GM03348 (cell line): ENCODE measurements at places on chromosomes 1 and 21.

GRCh38 chr1:53653200-53653575 lies 85.8 kb downstream of the GLIS1 start:
- DNase-seq: no peak

DNA sequence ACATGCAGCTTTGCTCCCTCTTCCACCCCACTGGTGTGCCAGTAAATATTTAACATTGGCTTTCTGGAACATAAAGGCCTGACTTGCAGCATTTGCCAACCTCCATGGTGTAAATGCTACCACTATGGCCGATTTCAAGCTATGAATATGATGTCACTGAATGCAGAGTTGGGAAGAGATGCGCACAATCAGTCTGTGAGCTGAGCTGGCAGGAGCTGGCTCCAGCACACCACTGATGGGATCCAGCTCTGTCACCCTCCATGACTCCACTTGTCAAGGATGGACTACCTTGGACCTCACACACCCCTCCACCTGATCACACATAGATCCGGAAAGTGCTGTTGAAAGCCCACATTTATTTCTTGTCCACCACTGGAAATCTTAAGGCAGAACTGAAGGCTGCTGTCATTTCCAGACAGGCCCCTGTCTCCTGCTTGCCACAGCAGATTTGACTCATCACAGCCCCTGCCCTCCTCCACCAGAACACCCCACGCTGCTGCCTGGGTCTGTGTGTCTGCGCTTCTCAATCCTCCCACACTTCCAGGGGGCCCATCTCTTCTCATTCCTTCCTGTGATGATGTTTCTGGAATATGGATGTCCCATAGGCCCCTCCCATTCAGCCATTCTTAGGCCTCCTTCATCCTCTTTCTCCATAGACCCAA lies 82.2 kb upstream of the BCAR3 start:
- DNase-seq: no peak

GRCh38 chr1:97464305-97464704 lies 456.5 kb downstream of the DPYD start:
- DNase-seq: no peak

GRCh38 chr1:205325334-205325884 lies 3.9 kb upstream of the NUAK2 start:
- peak; percentile 83 for DNase-seq

- no peak for DNase-seq
Observed at GRCh38 chr1:238088560-238089290, 198.0 kb upstream of the ZP4 start.

GRCh38 chr1:60068393-60069045 lies 5.1 kb downstream of the C1orf87 start:
- peak; percentile 56 for DNase-seq

DNA sequence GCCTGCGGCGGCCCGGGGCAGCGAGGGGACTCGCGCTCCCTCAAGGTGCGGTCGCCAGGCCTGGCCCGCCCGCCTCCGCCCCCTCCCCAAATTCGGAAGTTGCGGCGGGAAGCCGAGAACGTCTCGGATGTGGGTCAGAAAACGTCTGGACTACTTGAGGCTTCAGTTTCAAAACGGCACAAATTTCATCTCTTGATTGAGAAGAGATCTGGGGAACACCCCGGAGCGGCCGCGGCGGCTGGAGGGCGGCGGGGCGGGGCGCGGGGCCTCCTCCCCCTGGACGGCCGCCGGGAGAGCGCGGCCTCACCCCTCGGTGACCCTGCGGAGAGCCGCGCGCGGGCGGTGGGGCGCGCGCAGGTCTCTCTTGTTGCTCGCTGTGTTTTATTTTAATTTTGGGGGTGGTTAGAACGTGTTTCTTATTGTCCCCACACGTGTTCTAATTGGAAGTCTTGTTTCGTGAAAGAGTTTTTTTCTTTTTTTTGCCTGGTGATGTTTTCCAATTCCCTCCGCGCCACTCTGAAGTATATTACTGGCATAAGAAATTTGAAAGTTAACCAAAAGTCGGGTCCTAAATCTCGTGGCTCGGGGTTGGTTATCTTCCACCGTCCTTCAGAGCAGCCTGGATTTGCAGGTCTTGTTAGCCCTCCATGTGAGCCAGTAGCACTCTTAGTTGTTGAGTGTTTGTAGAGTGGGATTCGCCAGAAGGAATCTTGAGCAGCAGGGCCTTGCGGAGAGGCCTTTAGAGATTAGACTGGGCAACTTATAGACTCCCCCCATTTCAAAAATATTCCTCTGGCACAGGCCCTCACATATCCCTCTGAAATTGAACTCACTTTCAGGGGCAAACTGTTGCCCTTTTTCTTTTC lies 749 bp downstream of the PCBP3 start:
- peak; percentile 59 for DNase-seq

DNA sequence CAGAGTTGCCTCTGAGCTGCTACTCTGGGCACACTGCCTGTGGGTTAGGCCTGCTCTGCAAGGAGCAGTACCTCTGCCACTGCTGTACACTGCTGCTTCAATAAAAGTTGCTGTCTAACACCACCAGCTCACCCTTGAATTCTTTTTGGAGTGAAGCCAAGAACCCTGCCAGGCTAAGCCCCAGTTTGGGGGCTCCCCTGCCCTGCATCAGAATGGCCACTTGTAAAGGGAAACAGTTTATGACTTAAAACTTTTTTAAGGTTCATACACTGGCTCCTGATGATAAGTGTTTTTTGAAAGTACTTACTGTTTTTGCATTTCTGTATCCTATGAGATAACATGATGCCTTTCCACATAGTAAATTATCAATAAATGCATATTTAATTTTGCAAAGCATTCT lies 310.0 kb downstream of the LMO4 start:
- no peak for DNase-seq

- DNase-seq: peak; percentile 47
Observed at GRCh38 chr1:42679364-42679983, 2.7 kb upstream of the YBX1 start.

GRCh38 chr1:9302745-9303524 lies 10.2 kb downstream of the SPSB1 start:
- DNase-seq: peak; percentile 86

GRCh38 chr1:205172729-205173366 lies 38.7 kb downstream of the DSTYK start:
- DNase-seq: peak; percentile 88

GRCh38 chr1:97119260-97120158 lies 397.9 kb downstream of the PTBP2 start:
- no peak for DNase-seq

DNA sequence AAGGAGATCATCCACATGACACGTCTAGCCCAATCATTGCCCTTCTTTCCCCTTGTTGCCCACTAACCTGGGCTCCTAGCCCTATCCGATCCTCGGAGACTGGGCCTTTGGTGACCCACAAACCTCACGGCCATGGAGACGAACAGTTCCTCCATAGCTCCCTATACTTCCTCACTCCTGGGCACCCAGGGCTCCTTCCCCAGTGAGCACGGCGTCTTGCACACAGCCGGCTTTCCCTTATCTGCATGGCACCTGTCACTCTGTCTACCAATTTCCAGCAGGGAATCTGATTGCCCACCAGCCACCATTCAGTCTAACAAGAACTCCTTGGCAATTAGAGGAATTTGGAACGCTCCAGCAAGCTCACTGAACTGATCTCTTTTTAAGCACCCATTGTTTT lies 3.1 kb downstream of the GNG4 start:
- no peak for DNase-seq

- DNase-seq: no peak
Observed at GRCh38 chr1:82486969-82487368, 686.2 kb downstream of the ADGRL2 start.

DNA sequence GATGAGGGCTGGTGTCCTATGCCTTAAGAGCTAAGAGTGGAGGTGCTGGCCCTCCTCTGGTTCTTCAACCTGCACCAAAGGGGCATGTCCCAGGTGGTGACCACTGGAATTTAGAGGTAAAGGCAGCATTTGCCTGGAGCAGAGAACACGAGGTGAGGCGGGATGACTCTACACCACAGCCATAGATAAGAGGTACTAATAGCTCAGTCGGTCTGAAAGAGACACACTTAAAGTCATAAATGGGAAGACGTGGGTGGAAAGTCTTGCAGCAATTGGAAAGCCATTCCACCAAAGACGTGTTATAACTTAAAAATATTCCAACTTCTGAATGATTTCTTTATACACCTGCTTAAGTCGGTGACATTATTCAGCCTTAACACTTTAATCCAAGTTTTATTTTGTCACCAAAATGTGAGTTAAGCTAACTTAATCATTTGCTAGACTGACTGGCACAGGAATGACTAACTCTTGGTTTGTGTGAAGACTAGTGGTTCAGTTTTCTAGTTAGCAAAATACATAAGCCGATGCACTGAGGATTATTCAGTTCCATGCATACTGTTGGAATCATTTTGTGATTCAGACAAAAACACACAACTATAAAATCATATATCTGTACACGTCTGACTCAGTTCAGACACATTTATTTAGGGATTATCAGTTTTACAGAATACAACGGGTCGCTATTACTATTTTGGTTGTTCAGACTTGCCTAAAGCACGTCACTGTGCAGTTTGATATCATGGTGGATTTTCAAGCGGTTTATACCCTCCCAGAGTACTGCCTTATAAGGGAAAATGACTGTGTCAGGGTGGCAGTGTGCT lies 4.6 kb upstream of the ETS2 start:
- DNase-seq: no peak

- no peak for DNase-seq
Observed at GRCh38 chr1:147837964-147838292, 64.7 kb upstream of the GJA8 start.

- DNase-seq: no peak
Observed at GRCh38 chr1:84089465-84089864, 54.6 kb upstream of the PRKACB start.

DNA sequence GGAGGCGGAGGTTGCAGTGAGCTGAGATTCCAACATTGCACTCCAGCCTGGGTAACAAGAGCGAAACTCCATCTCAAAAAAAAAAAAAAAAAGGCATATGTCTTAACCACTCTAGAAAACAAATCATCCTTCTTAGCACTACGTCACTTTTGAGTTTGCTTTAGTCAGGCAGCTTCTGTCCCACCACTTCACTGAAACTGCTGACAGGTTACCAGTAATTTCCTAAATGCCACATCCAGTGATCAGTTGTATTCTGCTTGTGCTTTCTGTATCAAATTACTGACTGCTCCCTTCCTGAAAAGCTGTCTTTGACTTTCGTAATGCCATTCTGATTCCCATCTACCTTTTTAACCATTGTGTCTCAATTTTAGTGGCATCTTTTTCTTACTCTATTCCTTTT lies 21.7 kb downstream of the RCOR3 start:
- no peak for DNase-seq

- DNase-seq: peak; percentile 89
Observed at GRCh38 chr1:25796811-25797458, 3.1 kb upstream of the SELENON start.

GRCh38 chr1:26747048-26747447 lies 40.7 kb upstream of the PIGV start:
- no peak for DNase-seq

DNA sequence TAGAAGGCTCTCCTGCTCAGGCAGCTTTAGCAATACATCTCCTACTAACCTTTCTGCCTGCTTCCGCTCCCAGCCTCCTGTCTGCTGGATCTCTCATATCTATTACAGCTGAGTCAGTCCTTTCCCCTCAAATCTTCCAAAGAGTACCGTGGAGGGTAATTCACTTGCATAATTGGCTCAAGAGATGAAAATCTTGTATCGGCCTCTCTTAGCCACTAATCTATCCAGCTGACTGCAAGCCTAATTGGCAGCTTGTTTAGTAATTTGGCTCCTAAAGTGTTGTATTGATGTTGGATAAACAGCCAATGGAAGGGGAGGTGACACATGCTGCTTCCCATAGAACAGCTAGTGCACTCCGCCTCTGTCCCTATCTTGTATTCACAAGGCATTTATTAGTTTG lies 195.7 kb downstream of the GPATCH2 start:
- no peak for DNase-seq

DNA sequence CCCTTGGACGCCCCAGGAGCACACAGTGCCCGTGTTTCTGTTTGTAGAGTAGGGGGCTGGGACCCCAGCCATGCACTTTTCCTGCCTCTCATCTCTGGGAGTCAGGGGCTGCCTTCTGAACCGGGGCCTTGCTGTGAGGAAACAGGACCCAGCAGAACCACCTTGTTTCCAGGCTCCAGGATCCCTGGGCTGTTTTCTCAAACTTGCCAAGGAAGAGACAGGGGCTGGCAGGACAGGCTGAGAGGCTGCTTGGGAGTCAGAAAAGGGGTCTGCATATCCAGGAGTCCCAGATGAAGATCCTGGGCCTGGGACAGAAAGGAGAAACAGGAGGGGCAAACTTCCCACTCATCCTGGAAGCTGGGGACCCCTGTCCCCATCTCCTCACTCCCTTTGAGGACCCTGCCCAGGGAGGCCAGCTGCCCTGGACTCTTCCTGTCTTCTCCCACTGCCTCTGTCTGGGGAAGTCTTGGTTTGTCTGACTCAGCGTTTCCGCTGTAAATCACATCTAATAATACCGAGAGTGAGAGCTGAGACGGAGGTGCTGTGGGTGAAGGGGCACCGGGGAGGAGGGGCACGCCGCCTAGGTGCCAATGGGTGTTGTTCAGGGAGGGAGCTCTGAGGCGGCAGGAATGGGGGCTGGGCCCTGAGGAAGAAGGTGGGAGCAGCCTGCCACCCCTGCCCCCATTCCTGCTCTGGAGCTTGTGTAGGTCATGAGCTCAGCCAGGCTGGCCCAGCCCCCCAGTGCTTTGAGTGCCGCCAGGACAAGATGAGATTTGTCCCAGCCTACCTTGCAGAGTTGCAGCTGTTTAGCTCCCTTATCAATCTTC lies 16.7 kb downstream of the POU3F1 start:
- peak; percentile 80 for DNase-seq

DNA sequence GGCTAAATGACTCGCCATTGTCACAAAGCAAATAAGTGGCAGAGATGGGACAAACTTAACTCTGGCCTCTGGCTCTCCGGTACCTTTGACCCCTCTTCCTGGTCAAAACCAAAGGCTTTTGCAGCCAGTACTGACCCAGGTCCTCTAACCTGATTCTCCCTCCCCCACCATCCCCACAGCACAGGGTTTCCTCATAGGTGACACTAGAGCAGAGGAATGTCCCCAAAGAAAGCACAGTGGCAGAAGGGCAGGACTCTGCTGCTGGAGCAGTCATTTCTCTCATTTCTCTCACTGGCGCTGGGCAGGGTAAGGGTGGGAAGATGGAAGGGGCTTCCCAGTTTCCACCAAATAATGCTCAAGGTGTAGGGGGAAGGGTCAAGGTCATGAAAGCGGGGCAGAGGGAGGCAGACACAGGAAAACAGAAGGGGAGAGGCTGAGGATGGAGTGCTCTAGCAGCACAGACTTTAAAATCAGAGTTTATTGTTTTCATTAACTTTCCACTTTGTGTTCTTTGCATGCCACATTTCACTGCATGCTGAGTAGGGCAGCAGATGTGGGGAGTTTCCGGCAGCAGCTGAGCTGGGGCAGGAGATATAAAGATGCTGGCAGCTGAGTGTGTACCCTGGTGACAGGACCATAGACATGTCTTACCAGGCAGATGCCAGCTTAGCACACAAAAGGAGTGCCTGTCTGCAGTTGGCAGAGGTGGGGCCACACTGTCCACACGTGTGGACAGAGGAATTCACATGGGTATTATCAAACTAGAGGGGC lies 80.5 kb downstream of the FAM78B start:
- DNase-seq: no peak

DNA sequence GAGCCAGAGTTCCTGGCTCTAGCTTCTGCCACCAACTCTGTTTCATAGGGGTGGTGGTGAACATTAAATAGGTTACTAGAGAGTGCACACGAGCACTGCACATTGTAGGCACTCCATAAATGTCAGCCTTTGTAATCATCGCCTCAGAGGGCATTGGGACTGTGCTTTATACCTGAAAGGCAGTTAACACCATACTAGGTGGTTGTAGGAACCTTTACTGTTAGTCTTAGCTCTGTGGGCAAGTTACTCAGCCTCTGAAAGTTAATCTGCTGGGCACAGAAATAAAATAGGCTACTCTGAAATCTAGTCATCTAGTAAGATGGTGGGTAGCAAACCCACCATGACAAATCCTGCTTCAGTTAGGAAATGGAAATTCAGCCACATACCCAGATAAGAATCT lies 37.6 kb downstream of the ARID1A start:
- no peak for DNase-seq
